ENCODE measurements at places on chromosomes 12 and 14.

GRCh38 chr14:82091097-82091496 lies 557.4 kb upstream of the SEL1L start:
- DNase-seq = no peak

DNA sequence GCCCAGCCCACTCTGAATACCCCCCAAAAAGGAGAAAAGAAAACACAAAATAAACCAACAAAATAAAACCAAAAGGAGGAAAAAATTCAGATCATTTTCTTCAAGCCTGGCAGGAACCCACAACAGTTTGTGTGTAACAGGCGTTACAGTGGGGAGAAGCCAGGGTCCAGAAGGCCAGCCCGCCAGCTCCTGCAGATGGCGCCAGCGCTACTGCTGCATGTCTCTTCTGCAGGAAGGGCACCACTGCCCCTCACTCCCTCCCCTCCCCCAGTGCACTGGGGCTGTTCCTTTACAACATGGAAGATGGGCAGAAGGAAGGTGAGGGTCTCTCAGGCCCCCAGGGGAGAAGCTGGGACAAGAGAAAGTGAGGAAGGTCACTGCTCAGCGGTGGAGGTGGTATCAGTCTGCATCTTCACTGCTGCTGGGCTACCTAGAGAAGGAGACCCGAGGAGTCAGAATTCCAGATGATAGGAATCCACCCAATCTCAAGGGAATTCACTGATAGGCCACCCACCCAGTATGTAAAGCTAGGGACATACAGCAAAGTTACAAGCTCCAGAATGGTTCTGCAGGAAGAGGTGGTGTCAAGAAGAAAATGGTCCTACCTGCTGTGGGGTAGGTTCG lies 2.3 kb upstream of the NOP2 start:
- no peak for DNase-seq

GRCh38 chr12:67843257-67843656 lies 146.0 kb upstream of the IFNG-AS1 start:
- DNase-seq = no peak

DNA sequence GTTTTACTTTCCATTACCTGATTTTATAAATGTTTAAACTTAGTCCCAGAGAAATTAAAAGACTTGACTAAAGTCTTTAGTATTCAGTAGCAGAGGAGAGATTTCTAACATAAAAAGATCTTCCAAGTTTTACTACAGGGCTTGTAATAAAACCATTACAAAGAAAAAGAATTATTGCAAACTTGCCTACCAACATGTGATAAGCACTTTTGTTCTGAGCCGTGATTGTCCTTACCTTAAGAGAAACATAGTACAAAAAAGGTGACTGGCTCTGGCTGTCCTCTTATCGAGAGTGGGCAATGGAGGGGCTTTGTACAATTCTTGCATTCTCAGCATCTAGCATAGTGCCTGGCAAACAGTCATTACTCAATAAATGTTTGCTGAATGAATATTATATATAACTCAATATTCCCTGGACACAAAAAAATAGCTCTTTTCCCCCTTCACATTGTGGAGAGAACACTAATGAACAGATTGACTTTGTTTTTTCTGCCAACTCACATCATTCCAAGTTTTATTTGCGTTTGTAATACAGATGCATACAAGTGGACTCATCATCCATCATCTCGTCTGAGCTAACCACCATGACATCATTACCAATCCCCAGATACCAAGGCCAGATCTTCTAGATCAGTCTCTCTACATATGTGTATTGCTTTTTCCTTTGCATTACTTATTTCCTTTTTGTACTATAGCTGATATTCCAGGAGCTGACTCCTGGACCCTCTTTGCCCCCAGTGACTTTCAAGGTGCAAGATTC lies 192.8 kb upstream of the EEA1 start:
- no peak for DNase-seq

GRCh38 chr12:121769831-121770301 lies 23.6 kb downstream of the RHOF start:
- no peak for DNase-seq

DNA sequence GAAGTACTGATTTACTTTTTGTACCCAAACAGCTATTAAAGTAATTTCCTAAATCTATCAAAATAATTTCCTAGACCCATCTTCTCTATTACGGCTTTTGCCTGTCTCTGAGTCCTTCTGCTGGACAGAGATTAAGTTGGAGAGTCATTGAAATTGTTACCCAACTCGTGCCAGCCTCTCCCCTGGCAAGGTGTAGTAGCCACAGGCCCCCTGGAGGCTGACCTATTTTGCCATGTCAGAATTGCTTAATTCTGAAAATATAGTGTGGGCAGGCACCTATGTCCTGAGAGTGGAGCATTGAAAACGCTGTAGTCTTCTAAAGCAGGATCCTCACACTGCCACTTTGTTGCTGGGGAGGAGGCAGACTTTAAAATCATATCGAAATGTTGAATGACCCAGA lies 308.2 kb downstream of the GLT1D1 start:
- no peak for DNase-seq
